Neural crest cell (in vitro differentiated cells): ENCODE measurements at places on chromosomes 12 and 14. TPM values are rescaled to one million over a fixed set of nuclear protein-coding genes. Genes with fewer than 3 reads are reported as not detected.

DNA sequence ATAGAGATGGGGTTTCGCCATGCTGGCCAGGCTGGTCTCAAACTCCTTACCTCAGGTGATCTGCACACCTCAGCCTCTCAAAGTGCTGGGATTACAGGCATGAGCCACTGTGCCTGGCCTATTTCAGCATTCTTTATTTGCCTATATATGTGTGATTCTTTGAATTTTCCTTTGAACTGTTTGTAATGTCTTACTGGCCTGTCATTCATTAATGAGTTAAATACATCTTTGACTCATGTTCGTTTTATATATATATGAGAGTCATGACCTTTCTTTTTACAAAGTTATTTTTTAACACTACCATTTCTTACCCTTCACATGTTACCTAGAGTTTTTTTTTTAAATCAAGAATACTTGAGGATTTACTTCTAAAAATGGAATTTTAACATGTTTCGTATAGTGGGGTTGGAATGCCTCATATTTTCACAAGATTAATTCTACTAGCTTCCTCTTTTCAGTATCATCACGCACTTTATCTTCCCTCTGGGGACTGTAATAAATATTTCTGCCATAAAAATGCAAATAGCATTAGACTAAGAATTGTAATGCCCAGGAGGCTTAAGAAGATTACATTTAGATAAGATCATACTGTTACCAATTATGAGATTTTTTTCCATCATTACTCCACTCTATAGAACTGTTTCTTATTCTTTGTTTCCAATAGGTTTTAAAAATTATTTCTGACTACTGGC, 66.7 kb downstream of the NTN4 start:
- H3K4me1 ChIP-seq: peaks cover 13% of the 10 kb centered on the region
- H3K36me3 ChIP-seq: peaks cover 10% of the 10 kb centered on the region
- H3K4me3 ChIP-seq: no peak overlapping the region

Gene SAMD15
- 4.3 and 7.8 TPM in 2 replicates for total RNA-seq

Gene TMEM121
- total RNA-seq: 12.3 and 13.9 TPM in 2 replicates

Gene A2ML1
- not detected in 2 replicates for total RNA-seq

- no peaks in the 10 kb centered on the region for H3K27me3 ChIP-seq
- no peak for DNase-seq
- H3K4me1 ChIP-seq: peaks cover 53% of the 10 kb centered on the region
- no peaks in the 10 kb centered on the region for H3K36me3 ChIP-seq
- no peak overlapping the region for H3K27ac ChIP-seq
Observed at GRCh38 chr12:124837958-124838803, 25.5 kb downstream of the SCARB1 start.

- DNase-seq: no peak
- H3K4me3 ChIP-seq: no peak overlapping the region
- H3K27ac ChIP-seq: no peak overlapping the region
- H3K27me3 ChIP-seq: peaks cover 18% of the 10 kb centered on the region
Observed at GRCh38 chr12:13374793-13375192, 178.3 kb downstream of the EMP1 start.

GRCh38 chr12:3994500-3994899, 121.3 kb upstream of the PARP11 start:
- peaks cover 18% of the 10 kb centered on the region for H3K4me1 ChIP-seq
- no peak overlapping the region for H3K4me3 ChIP-seq

DNA sequence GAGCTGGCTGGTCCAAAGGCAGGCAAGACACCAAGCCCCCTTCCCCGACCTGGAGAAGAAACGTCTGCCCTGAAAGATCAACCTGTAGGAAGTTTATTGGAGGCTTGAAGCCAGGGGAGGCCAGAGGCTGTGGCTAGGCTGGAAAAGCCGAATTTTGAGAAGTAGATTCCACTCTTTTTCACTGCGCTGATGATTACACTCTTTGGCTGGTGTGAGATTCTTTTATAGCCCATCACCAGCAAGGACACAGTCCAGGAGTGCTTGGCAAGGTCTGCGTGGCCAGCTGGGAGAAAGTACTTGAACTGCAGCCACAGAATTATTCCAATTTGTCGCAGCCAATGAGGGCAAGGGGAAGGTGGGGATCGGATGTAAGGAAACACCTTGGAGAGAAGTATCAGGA, 45.0 kb downstream of the SYNE3 start:
- no peak for DNase-seq
- no peaks in the 10 kb centered on the region for H3K36me3 ChIP-seq
- H3K27me3 ChIP-seq: no peaks in the 10 kb centered on the region
- no peak overlapping the region for H3K4me3 ChIP-seq

- H3K36me3 ChIP-seq: no peaks in the 10 kb centered on the region
- peaks cover 42% of the 10 kb centered on the region for H3K4me1 ChIP-seq
- H3K27ac ChIP-seq: no peak overlapping the region
- peaks cover 3% of the 10 kb centered on the region for H3K27me3 ChIP-seq
Observed at GRCh38 chr14:54258382-54258781, 138.4 kb upstream of the CDKN3 start.

Gene MEG3
- 0.96 and 1.0 TPM in 2 replicates for total RNA-seq

DNA sequence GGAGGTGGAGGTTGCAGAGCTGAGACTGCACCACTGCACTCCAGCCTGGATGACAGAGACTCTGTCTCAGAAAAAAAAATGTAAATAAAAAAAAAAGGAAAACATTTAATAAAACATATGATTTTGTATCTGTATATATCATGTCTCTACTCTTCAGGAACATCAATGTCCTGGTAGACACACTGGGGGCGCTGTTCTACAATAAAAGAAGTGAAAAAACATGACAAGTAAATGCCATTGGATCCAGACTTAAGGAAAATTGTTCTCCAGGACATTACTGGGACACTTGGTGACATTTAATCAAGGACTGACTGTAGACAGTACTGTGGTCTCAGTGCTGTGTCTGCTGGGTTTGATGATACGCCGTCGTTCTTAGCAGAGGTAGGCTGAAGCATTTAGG, 15.5 kb upstream of the KLC1 start:
- no peaks in the 10 kb centered on the region for H3K4me1 ChIP-seq
- no peak overlapping the region for H3K27ac ChIP-seq
- no peak for DNase-seq
- H3K27me3 ChIP-seq: peaks cover 2% of the 10 kb centered on the region
- H3K36me3 ChIP-seq: no peaks in the 10 kb centered on the region
